ENCODE measurements at places on chromosomes 7 and 10. TPM values are rescaled to one million over a fixed set of nuclear protein-coding genes. Genes with fewer than 3 reads are reported as not detected.

The FGL2 gene
- total RNA-seq: 38.4 TPM

The STRIP2 gene
- total RNA-seq: 1.7 TPM

The FZD8 gene
- 1.4 TPM for total RNA-seq

- no peak for DNase-seq
Measured at GRCh38 chr10:78081292-78081691, 47.6 kb downstream of the RPS24 start.

- no peak for DNase-seq
Measured at GRCh38 chr7:65449505-65449852, 75.8 kb downstream of the ZNF92 start.

GRCh38 chr10:90930971-90931871 is 10.3 kb upstream of the ANKRD1 start:
- DNase-seq: no peak

DNA sequence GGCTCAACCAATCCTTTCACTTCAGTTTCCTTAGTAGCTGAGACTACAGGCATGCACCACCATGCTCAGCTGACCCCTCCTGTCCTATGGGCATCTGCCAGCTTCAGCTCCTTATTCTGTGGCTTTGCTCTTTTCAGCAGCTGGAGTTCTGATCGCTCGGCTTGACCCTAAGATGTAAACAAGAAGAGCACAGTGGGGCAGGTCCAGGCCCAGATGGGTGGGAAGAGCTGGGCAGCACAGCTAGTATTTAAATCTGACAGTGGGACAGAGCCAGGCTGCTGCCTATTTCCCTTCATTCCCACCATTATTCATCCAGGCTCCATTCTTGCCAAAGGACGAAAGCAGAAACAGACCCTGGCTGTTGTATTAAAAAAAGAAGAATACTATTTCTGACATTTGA is 494.9 kb upstream of the PODXL start:
- DNase-seq: no peak

DNA sequence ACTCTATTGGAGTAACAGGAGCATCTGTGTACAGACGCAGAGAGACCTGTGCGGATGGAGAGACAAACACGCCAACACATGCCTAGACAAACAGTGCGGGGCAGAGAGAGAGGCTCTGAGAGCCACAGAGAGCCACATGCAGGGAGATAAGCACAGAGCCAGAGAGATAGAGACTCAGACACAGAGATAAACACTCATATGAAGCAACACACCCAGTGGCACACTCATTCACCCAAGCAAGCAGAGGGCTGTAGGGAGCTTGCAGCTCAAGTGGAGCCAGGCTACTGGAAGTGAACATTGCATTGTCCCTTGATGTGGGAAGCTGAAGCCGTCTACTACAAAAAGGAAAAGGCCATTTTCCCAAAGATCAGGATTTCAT is 46.6 kb upstream of the PODXL start:
- DNase-seq: no peak

DNA sequence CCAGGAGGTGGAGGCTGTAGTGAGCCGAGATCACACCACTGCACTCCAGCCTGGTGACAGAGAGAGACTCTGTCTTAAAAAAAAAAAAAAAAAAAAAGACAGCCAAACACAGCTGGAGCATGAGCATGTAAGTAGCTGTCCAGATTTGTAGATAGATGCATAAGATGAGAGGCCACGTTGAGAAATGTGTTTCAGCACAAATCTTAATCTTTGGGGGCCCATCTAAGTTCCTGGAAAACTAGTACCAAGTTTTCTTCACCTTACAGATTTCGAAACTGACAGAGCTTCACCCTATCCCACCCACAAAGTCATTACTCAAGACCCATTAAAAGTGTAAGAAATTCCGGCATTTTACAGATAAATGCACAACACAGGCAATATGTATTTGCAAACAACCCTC is 208.2 kb downstream of the PARD3 start:
- no peak for DNase-seq

- DNase-seq: no peak
Measured at GRCh38 chr10:36038316-36038955, 396.3 kb upstream of the FZD8 start.

All from natural killer cell (primary cell).